ENCODE measurements at places on chromosomes 7 and 10.

- no peak for DNase-seq
These were observed 2.1 kb downstream of the MXI1 start for GRCh38 chr10:110209454-110209925.

- DNase-seq, result no peak
These were observed 28.6 kb downstream of the MCM10 start for GRCh38 chr10:13189961-13190360.

DNA sequence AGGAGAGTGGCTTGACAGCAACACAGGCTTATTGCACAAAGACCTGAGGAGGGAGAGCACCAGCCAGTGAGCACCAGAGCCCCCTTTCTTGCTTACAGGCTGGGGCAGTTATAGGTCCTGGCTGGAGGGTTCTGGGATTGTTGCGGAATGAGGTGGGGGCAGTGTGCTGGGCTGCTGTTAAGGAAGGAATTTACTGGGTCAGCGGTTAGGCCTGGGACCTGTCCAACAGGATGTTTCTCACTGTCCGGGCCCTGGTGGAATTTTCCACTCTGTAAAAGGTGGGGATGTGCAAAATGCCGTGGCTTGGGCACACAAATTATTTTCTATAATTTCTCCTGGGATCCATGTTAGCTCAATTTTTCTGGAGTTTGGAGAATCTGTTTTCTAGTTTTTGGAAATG, 757.3 kb downstream of the TYW1 start:
- no peak for DNase-seq

DNA sequence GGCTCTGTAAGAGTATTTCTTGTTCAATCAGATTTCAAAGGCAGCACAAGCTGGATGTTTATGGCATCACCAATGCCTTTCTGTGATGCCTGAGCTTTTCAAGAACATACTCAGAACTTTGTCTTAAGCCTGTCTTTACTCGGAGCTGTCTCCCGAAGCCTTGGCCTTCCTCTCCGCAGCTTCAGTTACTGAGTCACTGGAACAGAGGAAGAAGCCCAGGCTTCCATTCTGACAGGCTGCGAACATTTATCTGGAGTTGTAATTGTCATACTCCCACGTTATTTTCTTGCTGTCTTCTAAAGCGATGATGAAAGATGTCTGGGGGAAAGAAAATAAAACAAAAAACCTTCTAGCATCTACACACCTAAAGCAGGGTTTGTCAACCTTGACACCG, 43.9 kb downstream of the GRK5 start:
- no peak for DNase-seq

DNA sequence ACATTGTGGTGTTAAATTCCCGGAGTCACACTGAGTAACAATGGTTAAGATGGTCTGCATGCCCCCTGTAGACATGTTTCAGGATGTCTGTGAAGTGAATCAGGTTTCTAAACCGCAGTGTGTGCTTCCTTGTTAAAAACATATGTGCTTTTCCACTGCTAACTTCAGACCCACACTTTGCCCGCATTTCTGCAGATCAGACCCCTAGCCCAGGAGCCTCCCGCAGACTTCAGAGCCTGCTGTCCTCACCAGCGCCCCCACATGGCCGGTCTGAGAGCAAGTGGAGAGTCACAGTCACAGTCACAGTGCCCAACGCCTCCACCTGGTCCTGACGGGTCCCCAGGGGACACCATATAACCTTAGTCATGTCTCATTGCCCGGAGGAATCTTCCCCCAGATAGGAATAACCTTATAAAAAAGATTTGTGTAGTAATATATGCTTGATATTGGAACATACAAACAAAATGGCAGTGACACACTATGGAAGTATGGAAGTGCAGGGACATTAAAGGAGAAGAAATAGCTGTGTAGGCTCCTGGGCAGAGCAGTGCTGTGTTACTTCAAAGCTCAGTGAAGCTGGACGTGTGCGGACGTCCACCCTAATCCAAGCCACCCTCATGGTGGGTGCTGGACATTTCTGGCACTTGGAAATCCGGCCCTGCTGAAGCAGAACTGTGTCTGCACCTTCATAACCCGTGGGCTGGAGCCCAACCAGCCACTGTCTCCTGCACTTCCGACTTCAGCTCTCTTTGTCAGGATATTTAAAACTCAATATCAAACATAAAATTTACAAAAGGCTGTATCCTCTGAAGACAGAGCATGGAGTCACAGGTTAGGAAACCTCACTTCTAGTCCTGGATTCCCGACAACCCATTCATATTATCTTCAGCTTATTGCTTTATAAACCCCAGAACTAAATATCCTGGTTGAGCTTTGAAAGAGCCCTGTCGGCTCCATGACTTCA, 29.0 kb downstream of the GSTO2 start:
- no peak for DNase-seq

- no peak for DNase-seq
These were observed 44.0 kb upstream of the VDAC2 start for GRCh38 chr10:75166623-75166972.

- no peak for DNase-seq
These were observed 247.9 kb upstream of the PCDH15 start for GRCh38 chr10:55048830-55049498.

DNA sequence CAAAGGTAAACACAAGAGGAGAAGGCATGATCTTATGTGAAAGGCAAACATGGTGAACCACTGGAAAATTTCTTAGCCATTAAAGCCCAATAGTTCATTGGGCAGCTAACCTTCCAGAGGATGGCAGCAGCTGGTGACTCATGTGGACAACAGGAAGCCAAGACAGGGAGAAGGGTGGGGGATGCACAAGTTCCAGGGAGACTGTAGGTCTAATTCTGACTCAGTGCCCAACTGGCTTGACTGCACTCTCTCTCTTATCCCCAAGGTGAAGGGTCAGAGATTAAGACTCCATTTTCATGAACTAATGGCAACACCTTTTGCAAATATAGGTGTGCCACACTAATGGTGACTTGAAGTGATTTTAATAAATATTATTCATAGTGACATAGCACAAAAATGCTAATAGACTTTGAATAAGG, 47.9 kb upstream of the SLC35B4 start:
- DNase-seq, result no peak

GRCh38 chr7:115549910-115550309, 480.7 kb downstream of the TFEC start:
- no peak for DNase-seq

GRCh38 chr7:140005341-140005740, 57.4 kb downstream of the PARP12 start:
- no peak for DNase-seq

DNA sequence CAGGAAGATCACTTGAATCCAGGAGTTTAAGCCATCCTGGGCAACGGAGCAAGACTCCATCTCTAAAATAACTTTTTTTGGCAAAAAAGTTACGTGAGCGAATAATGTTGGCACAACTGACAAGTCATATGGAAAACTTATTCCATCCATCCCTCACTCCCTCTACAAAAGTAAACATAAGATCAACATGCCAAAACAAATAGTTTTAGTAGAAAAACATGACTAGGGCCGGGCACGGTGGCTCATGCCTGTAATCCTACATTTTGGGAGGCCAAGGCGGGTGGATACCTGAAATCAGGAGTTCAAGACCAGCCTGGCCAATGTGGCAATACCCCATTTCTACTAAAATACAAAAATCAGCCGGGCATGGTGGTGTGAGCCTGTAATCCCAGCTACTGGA, 25.6 kb downstream of the SLC25A16 start:
- no peak for DNase-seq

DNA sequence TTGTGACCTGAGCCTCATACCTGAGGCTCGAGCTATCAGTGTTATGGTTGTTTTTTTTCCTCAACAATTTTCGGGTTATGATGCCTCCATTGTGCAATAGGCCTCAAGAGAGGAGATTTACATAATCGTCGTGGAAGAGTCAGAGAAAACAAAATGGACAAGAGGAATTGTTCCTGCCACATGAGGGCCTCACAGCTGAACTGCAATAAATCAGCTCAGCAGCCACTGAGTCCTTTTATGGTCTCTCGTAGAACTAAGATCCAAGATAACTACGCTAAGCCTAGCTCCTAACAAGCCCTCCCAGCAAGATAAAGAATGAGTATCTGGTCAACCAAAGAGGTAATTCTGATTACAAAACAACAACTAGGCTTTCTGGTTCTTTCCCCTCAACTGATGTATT, 336.8 kb downstream of the WDR11 start:
- DNase-seq, result no peak
